ENCODE measurements at places on chromosomes 1 and 21.

- no peak for DNase-seq
Observed at GRCh38 chr1:118302145-118302544, 117.1 kb upstream of the SPAG17 start.

- no peak for DNase-seq
Observed at GRCh38 chr1:47817861-47818260, 179.3 kb downstream of the TRABD2B start.

GRCh38 chr1:185864331-185864730, 130.1 kb downstream of the HMCN1 start:
- no peak for DNase-seq

DNA sequence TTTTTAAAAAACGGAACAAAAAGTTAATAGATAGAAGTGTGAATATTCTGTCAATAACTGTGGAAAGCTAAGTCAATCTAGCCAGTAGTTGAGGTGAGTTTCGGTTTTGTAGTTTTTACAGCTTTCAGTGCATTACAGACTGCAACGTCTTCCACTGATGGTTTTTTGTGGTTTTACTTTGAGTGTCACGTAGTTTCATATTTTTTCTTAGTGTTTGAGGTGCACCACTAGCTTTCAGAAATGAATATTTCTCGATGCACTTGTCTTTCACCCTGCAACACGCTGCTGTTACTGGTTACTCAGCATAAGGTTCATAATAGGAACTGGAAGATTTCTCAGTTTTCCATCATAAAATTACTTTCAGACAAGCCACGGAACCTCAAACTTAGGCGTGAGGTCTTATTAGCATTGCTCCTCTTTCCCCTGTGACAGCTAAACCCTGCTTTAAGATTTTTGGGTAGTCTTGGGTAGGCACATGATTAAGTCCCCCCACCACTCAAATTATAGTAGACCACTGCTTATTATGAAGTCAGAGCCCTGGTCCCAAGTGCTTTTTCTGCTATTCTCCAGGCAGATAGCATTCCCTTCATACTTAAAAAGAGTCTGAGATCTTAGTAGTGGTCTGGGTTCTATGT, 1412.7 kb downstream of the KCNT2 start:
- no peak for DNase-seq

DNA sequence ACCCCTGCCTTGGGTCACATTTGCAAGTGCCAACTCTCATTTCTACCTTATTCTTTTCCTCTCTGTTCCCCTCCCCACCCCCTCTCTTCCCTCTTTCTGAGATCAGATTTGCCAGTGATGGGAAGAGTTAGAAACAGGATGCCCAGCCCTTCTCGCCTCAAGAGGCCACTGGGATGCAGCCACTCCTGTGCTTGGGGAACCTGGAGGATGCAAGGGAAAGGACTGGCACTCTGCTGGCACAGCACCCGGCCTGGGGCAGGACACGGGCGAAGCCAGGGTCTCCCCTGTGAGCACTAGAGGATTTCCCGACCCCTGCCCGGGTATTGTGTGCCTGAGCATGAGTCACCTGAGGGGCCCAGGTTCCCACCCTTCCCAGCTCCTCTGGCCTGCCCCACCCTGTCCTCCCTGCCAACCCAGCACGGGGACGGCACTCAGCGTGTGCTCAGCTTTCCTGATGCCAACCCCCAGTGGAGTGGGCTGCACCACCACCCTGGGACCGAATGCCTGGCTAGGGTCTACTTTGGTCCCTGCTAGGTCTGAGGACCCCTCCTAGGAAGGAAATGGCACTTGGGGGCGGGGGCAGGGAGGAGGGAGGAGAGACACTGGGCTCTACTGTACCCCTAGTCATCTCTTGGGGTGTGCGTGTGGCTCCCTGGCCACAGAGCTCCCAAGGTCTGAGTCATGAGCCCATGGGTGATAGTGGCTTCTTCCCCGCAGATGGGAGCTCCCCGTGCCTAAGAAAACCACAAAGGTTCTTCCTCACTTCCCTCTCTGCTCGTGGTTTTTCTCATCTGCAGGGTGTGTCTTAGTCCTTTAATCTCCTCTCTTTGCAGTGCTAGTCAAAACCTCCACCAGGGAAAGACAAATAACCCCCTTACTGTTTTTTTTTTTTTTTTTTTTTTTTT, 12.4 kb downstream of the LMNA start:
- DNase-seq, result no peak

GRCh38 chr21:31866077-31866511, 6.7 kb upstream of the HUNK start:
- peak; percentile 93 for DNase-seq

GRCh38 chr1:56958526-56958925, 7.3 kb downstream of the C8B start:
- no peak for DNase-seq

DNA sequence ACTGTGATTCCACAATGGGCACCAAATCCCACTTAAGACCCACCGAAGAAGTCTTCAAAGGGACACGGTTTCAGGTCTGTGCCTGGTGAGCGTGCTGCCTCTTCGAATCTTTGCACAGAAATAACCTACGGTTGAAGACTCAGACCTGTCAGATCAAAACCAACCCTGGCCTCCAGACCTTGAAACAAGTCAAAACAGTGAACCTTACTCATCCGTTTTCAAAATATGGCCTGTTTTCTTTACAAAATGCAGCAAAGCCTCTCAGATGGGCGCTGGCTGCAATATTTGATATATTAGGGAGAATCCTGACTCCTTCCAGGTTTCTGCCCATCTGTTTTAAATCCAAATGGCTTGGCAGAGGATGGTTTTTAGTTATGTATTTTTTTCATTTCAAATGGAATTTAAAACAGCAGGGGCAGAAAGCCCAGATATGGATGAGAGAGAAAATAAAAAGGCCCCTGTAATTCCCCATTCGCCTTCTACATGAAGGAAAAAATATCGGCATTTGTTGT, 14.0 kb downstream of the JUN start:
- no peak for DNase-seq

All from NCI-H1092 treated with DMSO at 0.1 percent for 48 hours (cell line).